ENCODE measurements at places on chromosomes 4 and X.
A peak's percentile ranks its signal among the peaks of the same experiment; 100 is the strongest.

GRCh38 chr4:16066586-16067128 lies 17.2 kb downstream of the PROM1 start:
- no peak for DNase-seq

DNA sequence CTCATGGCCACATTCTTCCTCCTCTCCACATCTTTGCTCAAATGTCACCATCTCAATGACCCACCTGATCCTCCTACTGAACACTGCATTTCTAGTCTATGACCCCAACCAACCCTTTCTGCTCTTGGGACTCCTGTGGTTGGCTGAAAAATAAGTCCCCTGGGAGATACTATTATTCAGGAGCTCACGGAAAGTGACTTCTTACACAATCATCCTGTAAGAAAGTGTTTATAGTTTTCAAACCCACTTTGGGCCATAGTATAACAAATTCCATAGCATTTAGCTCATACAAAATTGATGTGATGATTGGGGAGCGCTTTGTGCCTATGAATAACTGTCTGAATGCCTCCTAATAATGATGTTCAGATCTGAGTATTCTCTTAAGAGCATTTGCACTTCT lies 161.4 kb upstream of the HS3ST1 start:
- no peak for DNase-seq

GRCh38 chr4:141133146-141133998 lies at the start of gene RNF150:
Gene RNF150, minus strand, starts transcription at chr4:141133469.
- DNase-seq: peak; percentile 51

GRCh38 chr4:182533964-182534363 lies 290.8 kb downstream of the TENM3 start:
- DNase-seq: no peak

DNA sequence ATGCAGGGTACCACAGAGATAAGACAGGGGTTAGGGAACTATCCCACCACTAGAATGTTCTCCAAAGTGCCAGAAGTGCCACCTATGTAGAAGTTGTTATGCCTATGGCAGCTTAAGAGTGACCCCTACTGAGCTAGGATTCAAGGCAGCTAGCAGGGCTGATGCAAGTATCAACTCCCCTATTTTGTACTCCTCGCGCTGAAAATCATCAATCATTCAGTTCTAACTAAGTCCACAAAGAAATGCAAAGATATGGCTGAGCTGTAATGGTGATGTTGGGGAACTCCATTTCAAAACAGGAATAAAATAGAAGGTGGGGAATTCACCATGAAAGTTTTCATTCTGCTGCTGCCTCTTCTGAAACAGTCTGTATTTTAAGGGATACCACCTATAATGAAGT lies 13.8 kb downstream of the ACSL4 start:
- DNase-seq: no peak

GRCh38 chr4:65083076-65083475 lies 587.2 kb downstream of the EPHA5 start:
- DNase-seq: no peak

GRCh38 chr4:187613089-187613839 lies 382.3 kb upstream of the ZFP42 start:
- DNase-seq: no peak

GRCh38 chr4:189804894-189805293 lies 135.8 kb upstream of the FRG1 start:
- no peak for DNase-seq

DNA sequence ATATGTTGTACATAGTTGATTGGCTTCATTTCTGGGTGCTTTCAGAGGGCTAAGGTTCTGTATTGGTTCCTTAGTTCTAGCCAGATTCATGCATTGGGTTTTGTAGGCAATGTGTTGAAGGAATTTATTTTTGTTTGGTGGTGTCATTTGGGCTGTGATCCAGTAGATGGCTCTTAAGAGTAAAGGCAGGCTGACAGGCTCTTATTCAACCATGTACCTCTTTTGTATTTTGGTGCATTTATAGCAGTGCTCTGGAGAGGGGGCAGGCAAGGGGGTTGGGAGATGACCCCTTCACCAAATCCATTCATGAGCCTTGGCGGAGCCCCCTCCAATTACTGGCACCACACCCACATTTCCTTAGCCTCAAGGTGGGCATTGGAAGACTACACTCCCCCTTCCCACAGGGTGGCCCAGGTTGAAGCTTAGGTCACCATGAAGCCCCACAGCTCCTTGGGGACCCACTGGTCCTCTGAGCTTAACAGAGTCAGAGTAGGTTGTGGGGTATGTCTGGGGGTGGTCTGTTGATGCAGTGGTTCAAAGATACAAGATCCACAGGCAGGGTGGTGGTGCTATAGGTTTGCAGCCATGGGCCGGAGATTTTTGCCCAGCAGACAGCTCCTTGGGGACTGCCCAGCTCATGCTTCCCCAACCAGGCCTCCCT lies 143.0 kb upstream of the GNPDA2 start:
- DNase-seq: no peak

DNA sequence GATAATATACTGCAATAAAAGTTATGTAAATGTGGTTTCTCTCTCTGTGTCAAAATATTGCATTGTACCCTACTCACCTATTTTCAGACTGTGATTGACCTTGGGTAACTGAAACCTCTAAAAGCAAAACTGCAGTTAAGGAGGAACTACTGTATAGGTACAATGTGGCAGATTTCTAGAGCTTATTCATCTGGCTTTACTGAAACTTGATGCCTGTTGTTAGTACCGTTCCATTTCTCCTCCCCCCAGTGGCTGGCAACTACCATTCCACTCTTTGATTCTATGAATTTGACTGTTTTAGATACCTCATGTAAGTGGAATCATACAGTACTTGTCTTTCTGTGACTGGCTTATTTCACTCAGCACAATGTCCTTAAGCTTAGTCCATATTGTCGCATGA lies 61.9 kb downstream of the HOPX start:
- DNase-seq: no peak

- no peak for DNase-seq
These were observed 3.0 kb upstream of the CITED1 start for GRCh38 chrX:72308566-72309296.

- peak; percentile 40 for DNase-seq
These were observed 28.1 kb downstream of the MCUB start for GRCh38 chr4:109588176-109588575.

DNA sequence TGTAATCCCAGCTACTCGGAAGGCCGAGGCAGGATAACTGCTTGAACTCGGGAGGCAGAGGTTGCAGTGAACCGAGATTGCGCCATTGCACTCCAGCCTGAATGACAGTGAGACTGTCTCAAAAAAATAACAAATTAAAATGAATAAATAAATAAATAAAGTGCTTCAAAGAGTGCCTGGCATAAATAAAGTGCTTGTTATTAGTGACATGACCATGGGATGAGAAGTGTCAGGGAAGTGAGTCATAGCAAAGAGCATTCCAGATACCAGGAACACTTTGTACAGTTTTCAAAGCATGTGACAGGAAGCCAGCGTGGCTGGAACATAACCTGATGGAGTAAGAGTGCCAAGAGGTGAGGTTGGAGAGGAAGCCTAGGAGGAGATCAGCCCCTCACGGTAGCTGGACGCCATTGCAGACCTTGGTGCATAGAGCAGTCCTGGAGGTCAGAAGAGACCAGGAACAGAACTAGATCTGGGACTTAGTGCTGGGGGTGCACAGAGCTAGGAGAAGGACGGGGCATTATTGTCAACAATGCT lies 6.0 kb upstream of the WDR13 start:
- DNase-seq: no peak

GRCh38 chrX:154473683-154474082 lies 5.4 kb downstream of the LAGE3 start:
- no peak for DNase-seq

GRCh38 chr4:80072744-80073472 lies at the start of gene ANTXR2:
Gene ANTXR2, minus strand, starts transcription at chr4:80073229. Its CDS starts 669 bp downstream, at chr4:80072560.
- DNase-seq: peak; percentile 68

GRCh38 chr4:10074767-10075105 lies 41.9 kb downstream of the WDR1 start:
- no peak for DNase-seq

- no peak for DNase-seq
These were observed 27.3 kb upstream of the ACSL4 start for GRCh38 chrX:109760209-109760921.

- DNase-seq: no peak
These were observed 964.4 kb downstream of the RPA4 start for GRCh38 chrX:97847885-97848679.

DNA sequence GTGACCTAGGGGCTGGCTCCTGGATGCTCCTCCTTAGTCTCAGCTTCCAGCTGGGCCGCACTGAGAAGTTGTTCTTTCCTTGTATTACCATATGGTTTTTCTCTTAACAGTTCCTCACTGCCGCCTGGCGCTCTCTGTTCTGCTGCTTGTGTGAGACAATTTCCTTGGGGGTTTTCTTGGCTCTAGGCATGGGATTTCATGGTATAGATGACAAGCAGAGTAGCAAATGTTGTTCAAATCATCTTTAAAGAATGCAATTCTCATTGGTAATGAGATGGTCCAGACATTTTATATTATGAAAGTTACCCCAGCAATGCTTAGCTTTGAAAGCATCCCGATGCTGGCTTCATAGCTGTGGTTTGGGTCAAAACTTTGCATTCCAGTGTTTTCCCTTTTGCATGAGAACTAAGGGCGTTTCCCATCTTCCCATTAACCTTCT lies 37.6 kb downstream of the SEPTIN11 start:
- DNase-seq: no peak

DNA sequence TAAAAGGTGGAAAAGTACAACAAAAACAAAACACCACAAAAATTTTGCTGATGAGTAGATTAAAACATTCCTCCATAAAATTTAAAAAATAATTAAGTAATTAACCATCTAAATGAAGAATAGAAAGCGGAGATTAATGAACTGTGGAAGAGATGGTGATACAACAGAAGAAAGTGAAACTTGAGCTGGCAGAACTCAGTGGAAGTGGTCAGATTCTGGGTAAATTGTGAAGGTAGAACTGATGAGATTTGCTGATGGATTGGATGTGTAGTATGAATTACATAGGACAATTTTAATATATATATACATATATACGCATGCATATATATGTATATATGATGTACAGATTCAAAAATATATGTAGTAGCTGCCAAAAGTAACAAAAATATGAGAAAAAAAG lies 73.9 kb downstream of the AMOT start:
- no peak for DNase-seq
